ENCODE measurements at places on chromosomes 2 and 18. TPM values are rescaled to one million over a fixed set of nuclear protein-coding genes. Genes with fewer than 3 reads are reported as not detected.

DNA sequence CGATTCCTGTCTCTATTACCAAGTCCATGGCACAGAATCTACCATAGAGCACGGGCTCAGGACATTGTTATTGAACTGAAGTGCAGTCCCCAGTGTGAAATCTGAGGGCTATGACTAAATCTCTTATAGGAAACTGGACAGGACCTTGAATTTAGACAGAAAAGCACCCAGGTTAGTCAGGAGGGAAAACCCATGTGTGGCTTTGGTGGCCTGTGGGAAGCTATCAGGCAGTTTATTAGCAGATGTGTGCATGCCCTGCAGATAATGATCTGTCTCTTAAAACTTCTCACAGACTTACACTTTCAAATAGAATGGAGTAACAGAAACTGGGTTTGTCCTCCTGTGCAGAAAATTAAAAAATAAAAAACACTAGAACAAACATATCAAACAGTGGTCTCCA is 610.0 kb upstream of the RAB6C start:
- DNase-seq, result no peak

DNA sequence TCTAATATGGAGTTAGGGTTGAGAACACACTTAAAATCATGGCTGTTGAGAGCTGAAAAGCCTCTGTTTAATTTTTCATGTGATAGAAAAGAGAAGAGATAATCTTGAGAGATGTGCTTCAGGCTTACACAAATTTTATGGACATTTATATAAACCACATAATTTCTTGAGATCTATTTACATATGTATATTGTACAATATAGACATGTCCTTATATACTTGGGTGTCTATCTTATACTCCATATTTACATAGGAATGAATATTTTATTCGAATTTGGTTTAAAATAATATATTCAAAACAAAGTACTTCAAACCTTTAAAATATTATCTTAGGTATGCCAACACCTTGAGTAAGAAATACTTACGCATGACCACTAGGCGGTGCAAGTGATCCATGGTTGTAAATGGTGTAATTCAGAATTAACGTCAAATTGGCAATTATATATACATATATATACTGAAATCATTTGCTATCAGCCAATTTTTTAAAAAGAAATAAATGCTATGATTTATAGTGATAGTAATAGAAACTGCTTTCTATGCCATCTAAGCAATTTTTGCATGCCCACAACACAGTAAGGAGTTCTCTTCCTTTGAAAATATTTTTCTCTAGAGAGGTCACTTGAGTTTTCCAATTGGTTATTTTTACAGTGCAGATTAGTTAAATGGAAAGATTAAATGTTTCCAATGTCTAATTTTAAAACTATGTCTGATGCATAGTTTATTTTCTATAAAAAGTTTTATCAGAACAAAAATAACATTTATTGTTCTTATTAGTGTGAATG is 37.6 kb upstream of the SPAG16 start:
- DNase-seq, result no peak

DNA sequence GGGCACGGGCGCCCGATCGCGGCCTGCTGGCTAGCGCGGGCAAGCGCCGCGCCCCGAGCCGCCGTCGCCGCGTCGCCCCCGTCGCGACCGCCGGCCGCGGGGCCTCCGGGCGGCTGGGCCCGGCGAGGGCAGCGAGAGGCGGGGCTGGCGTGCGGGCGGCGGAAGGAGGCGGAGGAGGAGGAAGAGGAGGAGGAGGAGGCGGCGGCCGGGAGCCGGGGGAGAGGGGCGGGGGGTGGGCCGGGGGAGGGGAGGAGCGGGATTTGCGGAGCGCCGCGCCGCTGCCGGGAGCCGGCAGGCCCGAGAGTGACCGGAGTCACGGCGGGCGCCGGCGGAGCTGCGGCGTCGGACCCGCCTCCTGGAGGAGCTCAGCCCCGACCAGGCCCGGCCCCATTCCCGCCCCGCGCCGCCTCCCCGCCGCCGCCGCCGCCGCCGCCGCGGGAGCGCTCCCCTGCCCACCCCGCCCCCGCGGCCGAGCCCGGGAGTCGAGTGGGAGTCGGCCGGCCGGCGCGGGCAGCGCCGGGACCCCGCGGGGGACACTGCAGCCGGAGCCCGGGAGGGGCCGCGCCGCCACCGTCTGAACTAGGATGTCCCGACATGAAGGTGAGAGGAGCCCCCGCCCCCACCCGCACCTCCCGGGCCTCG is at the start of gene KCMF1:
Gene KCMF1, plus strand, starts transcription at position 294 of the 642 bp plus-strand sequence. Its CDS starts 291 bp downstream, at position 585.
- peak; percentile 89 for DNase-seq

DNA sequence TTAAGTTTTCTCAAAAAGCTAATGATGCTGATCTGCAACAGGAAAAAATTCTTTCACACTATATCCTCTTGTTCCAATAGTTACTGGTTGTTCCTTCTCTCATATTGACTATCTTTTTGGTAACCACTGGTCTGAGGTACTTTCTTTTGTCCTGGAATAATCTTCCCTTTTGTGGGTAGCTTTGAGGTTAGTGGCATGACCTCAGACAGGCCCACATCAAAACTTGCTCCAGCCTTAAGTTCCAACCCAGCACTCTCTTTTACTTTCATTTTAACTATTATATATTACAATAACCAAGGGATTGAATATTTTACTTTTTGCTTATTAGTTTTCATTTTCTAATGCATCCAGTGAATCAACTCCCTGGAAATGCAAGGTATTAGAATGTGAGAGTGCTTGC is 9.5 kb downstream of the REG1A start:
- no peak for DNase-seq

GRCh38 chr2:86552889-86553288 is 10.4 kb downstream of the CHMP3 start:
- no peak for DNase-seq

DNA sequence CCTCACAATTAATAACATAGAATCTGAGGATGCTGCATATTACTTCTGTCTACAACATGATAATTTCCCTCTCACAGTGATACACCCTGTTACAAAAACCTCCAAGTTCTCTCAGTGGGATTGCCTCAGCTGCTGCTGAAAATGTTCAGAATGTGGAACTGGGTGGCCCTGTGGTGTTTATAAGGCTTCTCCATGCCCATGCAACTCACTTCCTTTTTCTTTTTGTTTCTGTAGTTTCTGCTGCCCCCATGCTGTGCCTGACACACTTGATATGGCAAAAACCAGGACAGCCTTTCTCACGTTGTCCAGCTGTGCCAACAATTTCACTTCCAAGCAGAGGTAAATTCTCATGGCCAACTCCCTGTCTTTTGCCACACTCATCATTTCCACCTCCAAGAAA is 206.2 kb downstream of the RPIA start:
- DNase-seq, result no peak

DNA sequence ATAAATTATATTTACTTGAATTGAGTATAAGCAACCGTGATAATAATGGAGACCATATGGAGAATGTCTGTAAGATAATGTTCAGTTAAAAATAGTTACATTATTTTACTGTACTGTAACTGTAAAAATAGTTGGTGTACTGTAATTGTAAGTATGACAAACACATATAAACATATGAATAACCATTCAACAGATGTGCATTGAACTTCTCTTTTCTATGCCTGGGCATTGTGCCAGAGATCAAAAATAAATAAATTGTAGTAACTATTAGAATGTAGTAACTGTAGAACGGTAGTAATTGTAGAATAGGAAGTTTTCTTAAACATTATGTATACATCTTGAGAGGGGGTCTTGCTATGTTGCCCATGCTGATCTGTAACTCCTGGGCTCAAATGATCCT is 287.4 kb upstream of the EPAS1 start:
- no peak for DNase-seq

GRCh38 chr2:191516260-191516659 is 161.7 kb upstream of the NABP1 start:
- DNase-seq, result no peak

GRCh38 chr2:227248876-227249275 is 76.2 kb upstream of the MFF start:
- DNase-seq, result no peak

DNA sequence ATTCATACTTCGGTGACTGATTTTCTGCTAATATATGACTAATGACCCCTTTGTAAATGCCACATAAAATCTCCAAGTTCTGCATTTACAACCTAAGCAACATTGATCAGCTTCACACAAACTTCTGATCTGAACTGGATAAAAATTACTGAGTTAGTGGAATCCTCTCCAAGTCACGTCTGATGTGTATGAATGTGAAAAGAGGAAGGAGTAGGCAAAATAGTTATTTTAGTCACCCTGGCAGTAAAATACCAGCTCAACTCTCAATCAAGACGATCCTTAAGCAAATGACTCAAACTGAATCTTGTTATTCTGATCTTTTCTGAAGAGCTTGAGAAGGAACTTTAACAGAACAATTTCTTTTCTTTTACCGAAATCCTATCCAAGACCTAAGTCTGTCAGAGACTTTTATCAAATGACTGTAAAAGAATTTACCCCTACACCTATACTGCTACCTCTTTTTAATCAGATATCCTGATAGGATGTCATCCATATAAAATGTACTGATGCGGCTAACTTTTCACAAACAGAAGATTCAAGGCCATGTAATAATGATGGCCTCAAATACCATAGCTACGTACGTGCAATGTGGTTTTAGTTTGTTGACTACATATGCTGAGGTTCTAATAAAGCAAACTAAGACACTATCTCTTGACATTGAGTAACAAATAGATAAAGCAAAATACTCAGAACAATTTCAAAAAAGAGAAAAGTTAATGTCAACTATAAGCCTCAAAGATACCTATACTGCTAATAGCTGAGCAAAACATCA is 23.7 kb downstream of the CUL3 start:
- DNase-seq, result no peak

DNA sequence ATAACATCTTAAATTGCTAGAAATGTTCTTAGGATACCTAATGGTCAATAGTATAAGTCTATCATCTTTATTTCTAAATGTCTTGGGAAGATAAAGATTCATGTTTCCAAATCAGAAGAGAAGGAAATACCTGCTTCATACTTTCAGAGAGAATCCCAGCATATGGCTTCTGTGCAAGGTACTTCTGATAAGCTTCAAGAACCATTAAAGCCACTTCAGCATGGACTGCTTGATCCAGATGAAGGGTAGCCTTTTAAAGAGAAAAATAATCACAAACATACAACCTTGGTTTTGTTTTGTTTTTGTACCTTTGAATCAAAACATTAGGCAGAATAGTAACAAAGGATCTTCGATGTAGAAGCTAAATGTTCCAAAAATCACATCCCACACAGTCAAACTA is 44.0 kb downstream of the EPG5 start:
- no peak for DNase-seq

GRCh38 chr2:165674780-165675179 is 119.3 kb downstream of the GALNT3 start:
- DNase-seq, result peak; percentile 4

GRCh38 chr2:205685314-205686055 is 3.2 kb downstream of the NRP2 start:
- peak; percentile 60 for DNase-seq

PRSS56 gene
- 0.07 TPM for polyA plus RNA-seq

TBR1 gene
- 0.07 TPM for polyA plus RNA-seq

DCDC2C gene
- not detected for polyA plus RNA-seq

DOCK10 gene
- polyA plus RNA-seq, result 43.0 TPM

SMC6 gene
- 26.0 TPM for polyA plus RNA-seq

ATL2 gene
- 77.5 TPM for polyA plus RNA-seq
